Central memory CD8-positive, alpha-beta T cell (primary cell): ENCODE measurements at places on chromosomes 7 and 10.

GRCh38 chr7:105268511-105269392 is 120.0 kb downstream of the SRPK2 start:
- DNase-seq = no peak

DNA sequence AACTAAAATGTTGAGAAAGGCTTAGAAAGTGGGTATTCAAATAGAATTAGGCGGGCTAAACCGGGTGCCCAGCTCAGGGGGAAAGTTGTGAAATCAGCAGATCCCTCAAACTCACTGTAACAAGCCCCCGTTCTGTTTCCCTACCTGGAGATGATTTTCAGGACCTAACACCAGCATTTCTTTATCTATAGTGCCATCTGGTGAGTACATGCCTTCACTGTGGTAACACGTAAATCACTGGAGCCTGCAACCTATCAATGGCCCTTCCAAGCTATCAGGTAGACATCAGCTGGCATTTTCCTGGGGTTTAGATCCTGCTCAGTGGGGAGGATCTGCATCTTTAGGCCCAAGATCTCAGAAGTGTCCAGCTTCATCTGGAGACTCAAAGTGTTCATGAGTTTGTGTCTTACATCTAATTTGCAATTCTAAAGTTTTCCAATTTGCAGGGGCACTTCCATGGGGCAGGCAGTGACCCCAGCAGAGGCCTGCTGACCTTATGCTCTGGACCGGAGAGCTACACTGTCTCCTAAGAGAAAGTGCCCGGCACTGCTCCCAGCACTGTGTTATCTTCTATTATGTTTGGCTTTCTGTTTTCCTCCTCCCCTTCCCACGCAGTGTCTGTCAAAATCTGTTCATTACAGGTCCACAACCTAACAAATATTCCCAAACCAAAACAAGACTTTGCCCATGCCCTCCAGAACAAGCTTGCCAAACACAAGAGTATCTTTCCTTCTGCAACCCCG is 132.5 kb downstream of the LSM5 start:
- no peak for DNase-seq

GRCh38 chr7:11120068-11120664 is 146.5 kb downstream of the PHF14 start:
- DNase-seq = no peak

- no peak for DNase-seq
These were observed 196.5 kb downstream of the PHF14 start for GRCh38 chr7:11170175-11170574.

- no peak for DNase-seq
These were observed 127.2 kb downstream of the PPP1R17 start for GRCh38 chr7:31814187-31814586.

GRCh38 chr10:53361281-53361680 is 588.7 kb upstream of the MBL2 start:
- no peak for DNase-seq

GRCh38 chr7:81036871-81037270 is 118.0 kb upstream of the SEMA3C start:
- no peak for DNase-seq

GRCh38 chr7:41125343-41125742 is 577.5 kb downstream of the INHBA start:
- no peak for DNase-seq

GRCh38 chr10:128630787-128631252 is 504.6 kb upstream of the MKI67 start:
- no peak for DNase-seq

DNA sequence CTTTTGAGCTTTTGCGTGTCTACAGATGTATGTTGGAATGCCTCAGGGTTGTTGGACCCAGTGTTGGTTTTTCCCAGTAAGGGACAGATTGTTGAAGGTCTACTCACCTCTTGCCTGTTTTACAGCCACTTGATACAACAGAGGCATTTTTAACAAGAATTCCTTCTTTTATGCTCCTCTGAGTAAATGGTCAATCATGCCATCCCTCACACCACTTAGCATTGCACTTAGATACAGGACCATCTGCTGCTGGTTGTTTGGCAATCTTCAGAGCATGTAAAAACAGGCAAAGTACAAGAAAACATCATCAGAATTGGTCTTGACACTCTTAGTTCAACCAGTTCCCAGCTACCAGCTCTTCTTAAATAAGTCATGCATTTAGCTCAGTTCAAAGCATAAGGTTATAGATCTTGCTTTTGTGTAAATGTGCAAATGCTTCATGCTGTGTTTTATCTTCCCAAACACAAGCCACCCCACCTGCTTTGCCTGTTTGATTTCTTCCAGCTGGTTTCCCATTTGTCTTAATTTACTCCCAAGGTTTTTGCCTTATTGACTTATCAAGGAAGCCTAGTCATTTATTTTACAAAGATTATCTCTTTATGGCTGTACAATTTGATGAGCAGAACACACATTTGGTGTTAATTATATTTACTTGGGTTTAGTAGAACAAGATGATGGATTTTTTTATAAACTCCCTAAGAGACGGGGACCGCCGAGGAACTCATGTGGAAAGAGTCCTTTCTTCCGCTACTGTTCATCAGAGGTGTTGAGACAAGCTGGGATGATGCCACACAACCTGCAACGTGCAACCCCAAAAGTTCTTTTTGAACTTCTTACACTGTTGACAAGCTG is 136.6 kb downstream of the AHR start:
- no peak for DNase-seq

DNA sequence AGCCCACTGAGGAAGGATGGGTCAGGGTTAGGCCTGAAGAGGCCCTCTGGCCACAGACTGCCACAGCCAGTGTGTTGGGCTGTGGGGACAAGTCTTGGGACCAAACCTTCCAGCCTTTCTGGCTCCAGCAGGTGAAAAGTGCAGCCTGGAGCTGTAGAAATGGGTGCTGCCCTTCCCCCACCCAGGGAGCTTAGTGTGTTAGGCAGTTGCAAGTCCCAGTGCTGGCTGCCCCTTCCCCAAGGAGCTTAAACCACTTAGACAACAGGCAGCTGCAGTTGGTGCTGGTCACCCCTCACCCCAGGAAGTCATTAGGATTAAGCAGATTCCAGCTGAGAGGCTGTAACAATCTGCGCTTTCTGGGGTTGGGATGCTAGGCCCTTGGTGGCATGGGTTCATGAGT is 563.3 kb downstream of the NRG3 start:
- no peak for DNase-seq

GRCh38 chr7:28729281-28729680 is 228.8 kb downstream of the TRIL start:
- DNase-seq = no peak

- DNase-seq = no peak
These were observed 201.5 kb downstream of the LRMDA start for GRCh38 chr10:75632805-75633462.

- DNase-seq = no peak
These were observed 60.9 kb downstream of the RBM20 start for GRCh38 chr10:110704906-110705476.

GRCh38 chr7:127585044-127585953 is at the start of gene GCC1:
TSS of gene GCC1 (minus strand) at chr7:127585596. CDS start at chr7:127585182, 414 bp downstream.
- DNase-seq = peak; percentile 98

DNA sequence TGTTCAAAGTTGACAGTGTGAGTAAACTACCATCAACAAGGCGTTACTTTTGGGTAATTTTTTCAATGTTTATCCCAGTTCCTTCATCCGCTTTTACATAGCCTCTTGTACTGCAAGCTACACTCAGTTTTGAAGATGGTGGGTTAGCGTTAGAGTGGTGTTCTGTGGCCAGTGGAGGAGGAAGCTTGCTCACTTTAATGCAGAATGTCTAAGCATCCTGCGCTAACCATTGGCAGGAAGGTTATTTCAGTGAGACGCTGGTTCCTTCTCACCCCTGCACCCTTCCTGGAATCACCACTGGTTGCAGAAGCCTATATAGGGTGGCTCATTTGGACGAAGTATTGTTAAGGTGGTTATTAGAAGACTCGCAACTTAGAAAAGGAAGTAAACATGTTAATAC is 159.1 kb downstream of the CELF2 start:
- DNase-seq = no peak

DNA sequence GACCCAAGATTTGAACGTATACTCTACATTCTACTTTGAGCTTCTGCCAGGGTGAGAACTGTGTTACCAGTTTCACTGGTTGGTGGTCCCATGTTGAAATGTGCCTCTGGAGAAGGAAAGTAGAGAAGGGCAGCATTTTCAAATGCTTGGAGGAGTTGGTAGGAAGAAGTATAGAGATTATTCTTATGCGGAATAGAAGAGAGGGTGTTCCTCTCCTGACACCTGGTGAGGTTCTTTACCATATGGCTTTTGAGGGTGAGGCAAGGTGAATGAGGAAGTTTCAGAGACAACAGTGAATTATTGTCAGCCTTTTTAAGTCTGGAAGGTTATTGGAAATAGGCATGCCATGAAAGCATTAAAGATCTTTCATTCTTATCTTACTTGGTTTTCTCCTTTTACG is 34.3 kb downstream of the R3HCC1L start:
- DNase-seq = no peak

- no peak for DNase-seq
These were observed 9.8 kb downstream of the SDK1 start for GRCh38 chr7:3310884-3311283.

- DNase-seq = no peak
These were observed 418.6 kb downstream of the KCNMA1 start for GRCh38 chr10:77219046-77219445.

- DNase-seq = no peak
These were observed 51.5 kb downstream of the WDR37 start for GRCh38 chr10:1107679-1108078.

GRCh38 chr7:38694326-38694725 is 63.2 kb upstream of the AMPH start:
- DNase-seq = no peak

DNA sequence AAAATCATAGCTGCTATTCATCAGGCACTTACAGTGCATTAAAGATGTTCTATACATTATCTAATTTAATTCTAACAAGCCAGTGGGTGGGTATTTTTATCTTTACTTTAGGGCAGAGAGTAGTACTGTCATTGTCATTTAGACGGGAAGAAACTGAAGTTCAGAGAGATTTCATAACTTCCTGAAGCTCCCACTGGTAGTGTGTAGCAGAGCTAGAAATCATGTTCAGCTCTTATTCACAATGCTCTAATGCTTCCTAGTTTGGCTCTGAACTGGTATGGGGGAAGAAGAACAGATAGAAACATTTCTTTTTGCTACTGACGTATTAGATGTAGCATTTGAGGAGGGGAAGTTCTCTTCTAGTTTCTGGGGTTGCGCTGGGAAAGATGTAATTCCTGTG is 116.7 kb downstream of the CYP26A1 start:
- no peak for DNase-seq

DNA sequence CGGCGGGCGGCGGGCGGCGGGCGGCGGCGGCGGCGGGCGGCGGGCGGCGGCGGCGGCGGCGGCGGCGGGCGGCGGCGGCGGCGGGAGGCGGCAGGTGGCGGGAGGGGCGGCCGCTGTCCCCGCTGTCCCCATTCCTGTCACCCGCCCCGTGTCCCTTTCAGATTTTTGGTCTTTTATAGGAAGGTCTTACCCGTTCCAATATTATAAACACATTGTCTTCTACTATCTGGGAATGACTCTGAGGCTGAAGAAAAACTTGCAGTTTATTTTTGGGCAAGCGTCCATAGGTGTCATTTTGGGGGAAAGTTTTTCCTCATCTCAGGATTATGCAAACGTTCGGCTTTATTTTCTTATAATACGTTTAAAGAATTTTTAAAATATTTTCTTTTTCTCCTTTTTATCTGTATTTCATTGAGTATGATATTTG is 578 bp downstream of the ZNF713 start:
- no peak for DNase-seq

DNA sequence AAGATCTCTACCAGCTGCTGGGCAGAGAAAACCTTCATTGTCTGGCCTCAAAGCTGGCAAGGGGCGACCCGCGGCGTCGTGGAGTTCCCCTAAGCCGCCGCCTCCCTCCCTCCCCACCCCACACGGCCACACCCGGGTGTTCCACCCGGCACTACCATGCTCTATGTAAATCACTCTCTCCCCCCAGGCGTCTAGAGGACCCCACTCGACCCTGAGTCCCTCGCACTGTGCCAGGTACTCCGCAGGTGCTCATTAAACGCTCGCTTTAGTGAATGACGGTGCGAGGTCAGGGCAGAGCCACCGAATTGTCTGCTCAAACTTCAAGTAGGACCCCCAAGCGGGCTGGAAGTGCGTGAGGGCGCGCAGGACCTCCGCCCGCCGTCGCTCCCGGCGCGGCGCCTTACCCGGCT is 628 bp downstream of the PARP12 start:
- peak; percentile 26 for DNase-seq

GRCh38 chr7:77247206-77247850 is 47.7 kb upstream of the FGL2 start:
- peak; percentile 79 for DNase-seq

GRCh38 chr7:94368371-94368791 is 26.3 kb upstream of the COL1A2 start:
- DNase-seq = no peak

GRCh38 chr7:41002741-41003610 is 699.9 kb downstream of the INHBA start:
- DNase-seq = no peak

DNA sequence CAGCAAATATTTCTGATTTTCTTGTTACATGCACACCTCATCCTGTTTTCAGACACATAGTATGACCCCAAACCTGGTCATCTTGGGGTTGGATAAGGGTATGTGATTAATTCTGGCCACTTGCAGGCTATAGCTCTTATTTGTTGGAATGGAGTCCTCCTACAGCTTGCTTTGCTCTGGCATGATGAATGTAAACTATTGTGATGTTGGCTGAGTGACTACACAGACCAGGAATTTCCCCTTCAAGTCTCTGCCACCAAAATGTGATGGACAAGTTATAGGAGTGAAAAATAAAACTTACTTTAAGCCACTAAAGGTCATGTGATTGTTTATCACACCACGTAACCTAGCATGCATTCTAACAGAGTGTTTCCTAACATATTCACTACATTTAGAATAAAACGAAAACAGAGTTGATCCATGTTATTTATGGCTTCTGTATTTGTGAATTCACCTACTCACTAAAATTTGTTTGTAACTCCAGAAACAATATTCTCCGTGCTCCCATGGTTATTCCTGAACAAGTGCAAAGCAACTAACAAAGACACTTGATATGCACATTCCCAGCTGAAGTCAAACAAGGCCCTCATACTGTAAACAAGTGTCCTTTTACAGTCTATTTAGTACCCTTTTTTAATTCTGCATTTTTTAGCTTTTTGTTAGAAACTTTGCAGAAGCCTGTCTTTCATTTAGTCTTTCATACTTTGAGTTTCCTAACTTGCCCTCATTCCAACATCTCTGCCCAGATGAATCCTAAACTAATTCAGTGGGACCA is 599.2 kb upstream of the PCDH15 start:
- no peak for DNase-seq

GRCh38 chr7:24732646-24733413 is 24.4 kb downstream of the GSDME start:
- no peak for DNase-seq

DNA sequence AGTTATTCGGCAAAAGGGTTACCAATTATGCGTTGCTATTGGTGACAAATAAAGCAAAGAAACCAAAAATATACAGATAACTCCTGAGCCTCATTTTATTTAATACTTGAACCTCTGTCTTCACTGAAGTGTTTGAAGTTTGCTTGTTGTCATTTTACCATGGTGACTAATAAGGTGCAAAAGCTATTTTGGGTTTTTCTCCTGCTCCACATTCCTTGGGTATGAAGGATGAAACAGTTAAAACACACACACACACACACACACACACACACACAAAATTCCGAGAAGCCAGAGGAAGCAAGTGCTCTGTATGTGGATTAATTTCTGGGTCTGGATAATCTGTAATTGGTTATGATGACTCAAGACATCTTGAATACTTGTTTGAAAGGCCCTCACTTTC is 246.5 kb downstream of the COBL start:
- no peak for DNase-seq
